Bone marrow (tissue), 2 donors: ENCODE measurements at places on chromosomes 12 and 14.

- DNase-seq = no peak
Measured at GRCh38 chr14:105508069-105508468, 17.0 kb downstream of the TEDC1 start.

DNA sequence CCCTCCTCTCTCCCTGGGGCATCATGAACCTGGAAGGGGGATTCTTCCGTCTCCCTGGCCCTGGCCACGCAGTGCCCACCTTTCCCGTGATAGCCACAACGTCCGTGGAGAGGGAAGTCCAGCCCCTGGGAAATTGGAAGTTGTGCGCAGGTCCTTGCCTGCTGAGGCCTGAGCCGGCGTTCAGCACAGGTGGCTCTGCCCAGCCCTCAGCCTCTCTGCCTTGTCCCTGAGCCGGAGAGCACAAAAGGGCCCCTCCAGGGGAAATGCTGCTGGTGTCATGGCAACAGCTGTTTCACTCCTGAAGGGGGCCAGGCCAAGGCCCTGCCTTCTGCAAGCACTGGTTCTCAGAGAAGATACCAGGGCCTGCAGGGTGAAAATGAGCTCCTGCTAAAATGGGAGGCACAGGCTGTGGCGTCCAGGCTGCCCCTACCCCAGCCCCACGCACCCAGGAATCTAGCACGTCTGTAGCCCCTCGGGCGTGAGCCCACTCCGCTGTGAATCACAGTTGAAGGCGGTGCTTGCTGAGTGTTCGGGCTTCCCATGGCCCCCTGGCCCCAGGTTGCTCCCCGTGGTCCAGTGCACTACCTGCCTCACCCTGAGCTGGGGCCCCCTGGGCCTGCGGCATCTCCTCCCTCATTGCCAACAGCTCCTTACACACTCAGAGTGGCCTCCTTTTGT lies 149.4 kb downstream of the ADGRD1 start:
- no peak for DNase-seq

DNA sequence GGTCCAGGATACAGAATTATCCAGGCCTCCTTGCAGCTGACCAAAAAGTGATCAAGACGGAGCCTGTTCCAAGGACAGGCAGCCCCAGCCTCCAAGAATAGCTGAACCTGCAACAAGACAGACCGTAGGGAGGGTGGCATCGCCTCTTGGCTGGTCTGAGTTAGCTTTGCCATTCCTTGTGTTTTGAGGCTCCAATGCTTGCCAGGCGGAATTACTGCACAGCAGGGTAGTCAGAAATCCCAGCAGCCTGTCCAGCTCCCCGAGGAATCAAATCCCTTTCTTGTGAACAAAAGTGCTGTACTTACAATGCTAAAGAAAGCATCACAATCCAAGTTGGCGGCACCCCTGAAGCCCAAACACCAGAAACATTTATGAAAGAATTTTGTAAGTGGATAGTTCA lies 246.9 kb downstream of the TMEM132C start:
- DNase-seq = no peak

DNA sequence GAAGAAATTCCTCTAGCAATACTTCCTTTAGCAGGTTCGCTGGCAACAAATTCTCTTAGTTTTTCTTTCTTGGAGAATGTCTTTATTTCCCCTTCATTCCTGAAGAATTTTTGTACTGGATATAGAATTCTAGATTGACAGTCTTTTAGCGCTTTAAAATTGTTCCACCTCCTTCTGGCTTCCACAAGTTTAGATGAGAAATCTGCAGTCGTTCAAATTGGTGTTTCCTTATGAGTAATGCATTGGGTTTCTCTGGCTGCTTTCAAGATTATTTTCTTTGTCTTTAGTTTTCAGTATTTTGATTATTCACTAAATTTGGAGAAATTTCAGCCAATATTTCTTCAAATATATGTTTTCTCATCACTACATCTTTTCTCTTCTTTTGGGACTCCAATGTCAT lies 33.3 kb upstream of the FGF6 start:
- no peak for DNase-seq

DNA sequence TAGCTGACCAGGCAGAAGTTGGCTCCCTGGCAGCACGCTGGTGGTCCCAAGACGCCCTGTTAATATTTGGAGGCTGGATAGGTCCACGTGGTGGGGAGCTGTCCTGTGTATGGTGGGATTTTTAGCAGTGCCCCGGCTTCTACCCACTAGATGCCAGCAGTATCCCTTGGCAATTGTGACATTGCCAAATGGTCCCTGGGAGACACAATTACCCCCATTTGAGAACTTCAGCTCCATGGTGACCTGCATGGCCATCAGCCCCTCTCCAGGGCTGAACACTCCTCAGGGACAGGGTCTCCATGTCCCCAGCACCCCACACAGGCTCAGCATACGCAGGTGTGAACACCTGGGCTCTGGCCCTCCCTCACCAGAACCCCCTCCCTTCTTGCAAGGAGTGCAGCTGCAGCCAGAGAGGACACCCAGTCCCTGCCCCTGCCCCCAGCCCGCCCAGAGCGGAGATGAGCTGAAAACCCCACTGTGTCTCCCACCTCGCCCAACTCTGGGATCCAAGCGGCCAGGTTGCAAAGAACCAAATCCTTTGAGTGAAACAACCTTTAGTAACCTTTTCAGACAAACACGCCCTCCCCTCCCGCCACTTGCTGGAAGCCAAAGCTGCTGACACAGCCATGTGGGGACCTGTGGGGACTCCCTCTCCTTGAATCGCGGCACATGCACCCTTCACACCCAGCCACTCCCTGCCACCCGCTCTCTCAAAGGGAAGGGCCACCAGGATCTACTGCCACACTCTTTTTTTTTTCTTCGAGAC lies 120.4 kb downstream of the CALM1 start:
- DNase-seq = no peak

- no peak for DNase-seq
Measured at GRCh38 chr14:89415159-89415558, 1.9 kb downstream of the FOXN3 start.

- DNase-seq = no peak
Measured at GRCh38 chr12:6426882-6427671, 17.7 kb upstream of the CD27 start.

GRCh38 chr12:54207539-54208294 lies 18.9 kb upstream of the SMUG1 start:
- DNase-seq = peak; percentile 20

DNA sequence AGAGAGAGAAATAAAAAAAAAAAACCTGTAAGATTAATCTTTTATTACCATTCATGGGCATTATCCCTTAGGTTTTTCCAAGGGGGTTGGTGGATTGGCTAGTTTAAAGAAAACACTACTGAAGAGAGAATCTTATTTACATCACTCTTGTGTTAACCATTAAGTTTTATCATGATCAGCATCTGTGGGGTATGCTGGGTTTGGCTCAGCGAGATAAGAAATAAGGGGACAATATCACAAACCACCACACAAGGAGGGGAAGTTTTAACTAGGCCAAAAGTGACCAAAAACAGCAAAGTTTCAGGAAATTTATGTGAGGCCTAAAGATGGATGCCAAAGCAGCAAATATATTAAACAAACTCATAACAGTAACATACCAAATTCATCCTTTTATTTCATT lies 548.6 kb downstream of the SLC16A7 start:
- DNase-seq = no peak

GRCh38 chr12:11693067-11693466 lies 43.6 kb downstream of the ETV6 start:
- DNase-seq = no peak

DNA sequence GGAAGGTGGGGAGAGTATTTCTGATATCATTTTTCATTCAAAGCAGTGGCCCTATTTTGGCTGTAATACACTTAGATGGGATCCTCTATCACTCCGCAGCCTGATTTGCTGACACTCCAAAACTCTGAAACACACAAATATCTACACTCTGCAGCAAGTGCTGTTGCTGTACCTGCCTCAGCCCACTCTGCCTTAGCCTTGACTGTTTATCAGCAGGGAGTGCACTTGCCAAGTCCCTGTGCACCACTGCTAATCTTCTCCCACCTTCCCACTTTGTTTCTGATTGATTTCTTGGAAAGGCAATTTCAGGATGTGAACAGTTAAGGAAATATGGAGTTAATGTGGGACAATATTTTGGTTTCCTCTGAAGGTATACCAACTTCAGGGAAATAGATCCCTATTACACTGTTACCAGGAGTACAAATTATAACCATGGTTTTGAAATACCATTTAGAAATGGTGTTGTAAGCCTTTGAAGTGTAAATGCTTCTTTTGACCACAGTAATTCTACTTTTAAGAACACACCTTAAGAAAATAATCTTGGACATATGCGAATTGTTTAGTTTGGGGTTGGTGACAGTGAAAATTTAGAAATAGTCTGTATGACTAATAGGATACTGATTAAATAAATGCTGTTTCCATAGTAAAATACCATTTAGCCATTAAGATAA lies 59.3 kb downstream of the MBIP start:
- DNase-seq = no peak

DNA sequence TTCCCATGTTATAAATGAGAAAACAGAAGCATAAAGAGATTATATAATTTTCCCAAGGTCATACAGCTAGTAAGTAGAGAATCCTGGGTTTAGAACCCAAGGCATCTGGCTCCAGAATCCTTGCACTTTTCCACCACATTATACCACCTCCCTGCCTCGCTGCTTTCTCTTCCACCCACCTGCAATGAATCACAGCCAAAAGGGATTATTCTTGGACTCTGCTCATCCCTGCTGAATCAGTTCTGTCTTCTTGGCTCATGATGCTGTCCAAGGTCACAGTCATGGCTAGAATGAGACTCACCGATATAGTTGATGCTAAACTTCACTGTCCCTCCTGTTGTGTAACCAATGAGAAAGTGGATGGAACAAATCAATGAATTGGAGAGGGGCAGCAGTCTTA lies 356.6 kb downstream of the FUT8 start:
- DNase-seq = no peak

DNA sequence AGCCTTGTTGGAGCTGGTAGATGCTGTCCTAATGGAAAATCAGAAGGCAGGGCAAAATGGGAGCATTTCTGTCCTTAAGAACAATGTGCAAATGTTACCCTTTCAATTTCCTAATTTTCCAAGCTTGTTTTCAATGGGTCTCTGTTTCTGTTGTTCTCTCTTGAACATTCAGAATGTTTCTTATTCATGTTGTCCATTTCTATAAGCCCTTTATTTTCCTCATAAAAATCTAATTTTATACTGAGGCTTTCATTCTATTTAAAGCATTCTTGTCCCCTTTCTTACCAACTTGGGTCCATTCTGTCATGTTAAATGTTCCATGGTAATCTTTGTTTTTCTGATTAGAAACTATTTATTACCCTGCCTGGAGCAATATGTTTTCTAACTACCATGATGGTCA lies 125.0 kb downstream of the PRIMA1 start:
- DNase-seq = no peak

DNA sequence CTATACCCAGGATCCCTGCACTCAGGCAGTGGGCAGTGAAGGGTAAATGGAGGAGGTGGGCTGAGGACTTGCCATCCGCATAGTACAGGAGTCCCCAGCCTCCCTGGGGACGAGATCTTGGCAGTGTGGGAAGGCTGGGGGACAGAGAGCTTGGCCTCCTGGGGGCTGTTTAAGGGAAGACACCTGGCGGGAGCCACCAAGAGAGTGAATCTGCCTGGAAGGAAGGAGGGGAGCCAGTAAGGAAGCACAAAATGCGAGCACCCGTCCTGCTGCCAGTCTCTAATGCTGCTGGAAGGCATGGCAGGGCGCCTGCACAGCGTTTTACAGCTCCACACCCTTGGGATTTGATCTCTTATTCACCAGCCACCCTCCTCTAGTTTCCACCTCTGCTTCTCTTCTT lies 7.4 kb upstream of the KRT2 start:
- no peak for DNase-seq

DNA sequence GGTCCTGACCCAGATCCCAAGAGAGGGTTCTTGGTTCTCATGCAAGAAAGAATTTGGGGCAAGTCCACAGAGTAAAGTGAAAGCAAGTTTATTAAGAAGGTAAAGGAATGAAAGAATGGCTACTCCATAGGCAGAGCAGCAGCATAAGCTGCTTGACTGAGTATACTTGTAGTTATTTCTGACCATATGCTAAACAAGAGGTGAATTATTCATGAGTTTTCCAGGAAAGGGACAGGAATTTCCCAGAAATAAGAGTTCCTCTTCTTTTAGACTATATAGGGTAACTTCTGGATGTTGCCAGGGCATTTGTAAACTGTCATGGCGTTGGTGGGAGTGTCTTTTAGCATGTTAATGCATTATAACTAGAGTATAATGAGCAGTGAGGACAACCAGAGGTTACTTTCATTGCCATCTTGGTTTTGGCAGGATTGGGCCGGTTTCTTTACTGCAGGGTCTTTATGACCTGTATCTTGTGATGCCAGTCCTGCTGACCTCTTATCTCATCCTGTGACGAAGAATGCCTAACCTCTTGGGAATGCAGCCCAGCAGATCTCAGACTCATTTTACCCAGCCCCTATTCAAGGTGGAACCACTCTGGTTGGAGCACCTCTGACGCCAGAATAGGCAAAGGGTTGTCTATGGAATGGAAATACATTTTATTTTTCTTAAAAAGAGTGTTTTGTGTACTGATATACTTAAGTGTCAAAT lies 113.8 kb downstream of the OTOGL start:
- no peak for DNase-seq

DNA sequence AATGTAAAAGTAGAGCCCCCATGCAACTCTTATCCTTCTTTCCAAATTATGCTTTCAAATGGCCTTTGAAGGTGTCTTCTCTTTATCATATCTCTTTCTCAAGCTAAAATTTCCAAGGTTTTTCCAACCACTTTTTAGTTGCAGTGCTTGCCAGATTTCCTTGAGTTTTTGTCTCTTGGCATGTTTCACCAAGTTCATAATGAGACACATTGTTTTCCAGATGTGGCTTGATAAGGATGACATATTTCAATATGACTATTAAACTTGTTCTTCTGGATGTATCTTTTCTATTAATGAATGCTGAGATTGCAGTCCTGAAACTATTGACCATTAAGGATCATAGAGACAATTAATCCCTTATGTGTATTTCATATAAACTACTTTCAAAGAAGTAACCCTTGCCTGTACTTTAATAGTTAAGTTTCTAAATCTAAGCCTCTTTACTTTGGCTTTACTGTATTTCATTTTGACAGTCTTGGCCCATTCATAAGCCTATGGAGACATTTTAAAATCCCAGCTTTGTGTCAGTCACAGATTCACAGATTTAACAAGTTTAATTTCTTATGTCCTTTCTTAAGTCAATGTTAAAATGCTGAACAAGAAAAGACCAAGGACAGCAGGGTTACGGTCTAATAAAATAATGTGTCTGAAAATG lies 151.5 kb downstream of the LRFN5 start:
- DNase-seq = no peak

DNA sequence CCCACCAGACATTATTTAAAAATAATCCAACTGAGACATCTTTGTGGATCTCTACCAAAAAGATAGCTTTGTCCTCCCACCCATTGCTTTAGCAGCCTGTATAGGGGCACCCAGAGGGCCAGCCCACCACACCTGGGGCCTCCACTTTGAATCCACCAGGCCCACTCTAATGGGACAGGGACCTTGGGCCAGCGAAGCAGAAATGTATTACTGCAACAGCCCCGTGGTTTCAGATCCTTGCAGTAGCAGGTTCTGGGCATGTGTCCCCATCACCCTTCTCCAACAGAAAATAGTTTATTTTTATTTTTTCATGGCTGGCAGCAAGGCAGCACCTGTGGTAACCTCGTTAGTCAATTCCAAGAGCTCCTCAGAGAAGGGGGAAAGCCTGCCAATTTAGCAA lies 218.4 kb downstream of the ZFP36L1 start:
- DNase-seq = no peak

- no peak for DNase-seq
Measured at GRCh38 chr12:31740628-31741027, 11.8 kb upstream of the AMN1 start.
